ENCODE measurements at places on chromosomes 4 and X.

DNA sequence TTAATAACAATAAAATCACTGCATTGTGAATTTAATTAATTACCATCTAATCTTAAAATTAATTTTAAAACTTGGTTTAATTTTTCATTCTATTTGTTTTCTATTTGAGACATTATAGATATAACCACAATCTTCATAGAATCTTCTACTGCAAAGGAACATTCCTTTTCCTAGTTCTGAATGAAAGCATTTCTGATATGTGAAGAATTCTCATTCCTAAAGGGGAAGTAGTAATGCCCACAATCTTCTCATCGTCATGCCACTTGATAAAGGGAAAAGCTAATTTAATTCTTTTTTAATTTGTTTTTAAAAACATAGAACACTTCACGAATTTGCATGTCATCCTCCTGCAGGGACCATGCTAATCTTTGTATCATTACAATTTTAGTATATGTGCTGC is 23.7 kb downstream of the MGARP start:
- DNase-seq, result no peak

GRCh38 chr4:186936496-186937375 is 213.1 kb upstream of the FAT1 start:
- DNase-seq, result no peak

GRCh38 chr4:52197306-52197705 is 146.2 kb downstream of the SPATA18 start:
- DNase-seq, result no peak

DNA sequence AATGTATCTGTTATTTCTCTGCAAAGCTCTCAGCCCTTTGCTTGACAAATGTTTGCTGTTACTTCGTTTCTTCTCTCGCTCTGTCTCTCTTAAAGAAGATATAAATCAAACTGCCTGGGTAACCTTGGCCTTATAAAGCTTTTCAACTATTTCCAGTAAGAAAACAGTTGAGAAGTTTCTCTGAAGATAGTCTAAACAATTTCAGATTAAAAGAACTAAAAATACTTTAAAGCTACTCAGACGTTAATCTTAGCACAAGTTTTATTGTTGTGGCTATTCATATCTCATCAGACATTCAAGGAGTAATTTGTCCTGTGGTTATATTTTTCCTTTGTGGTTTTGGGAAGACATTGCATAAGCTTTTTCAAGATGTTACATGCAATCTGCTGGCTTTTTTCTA is 22.6 kb downstream of the HOPX start:
- no peak for DNase-seq

- no peak for DNase-seq
These were observed 406.2 kb downstream of the MAPK10 start for GRCh38 chr4:85953651-85954018.

GRCh38 chrX:107894038-107894437 is 68.4 kb downstream of the MID2 start:
- peak; percentile 21 for DNase-seq

GRCh38 chrX:129876771-129877305 is 29.1 kb upstream of the UTP14A start:
- no peak for DNase-seq

- peak; percentile 27 for DNase-seq
These were observed 17.1 kb upstream of the MAP7D3 start for GRCh38 chrX:136268051-136269048.

DNA sequence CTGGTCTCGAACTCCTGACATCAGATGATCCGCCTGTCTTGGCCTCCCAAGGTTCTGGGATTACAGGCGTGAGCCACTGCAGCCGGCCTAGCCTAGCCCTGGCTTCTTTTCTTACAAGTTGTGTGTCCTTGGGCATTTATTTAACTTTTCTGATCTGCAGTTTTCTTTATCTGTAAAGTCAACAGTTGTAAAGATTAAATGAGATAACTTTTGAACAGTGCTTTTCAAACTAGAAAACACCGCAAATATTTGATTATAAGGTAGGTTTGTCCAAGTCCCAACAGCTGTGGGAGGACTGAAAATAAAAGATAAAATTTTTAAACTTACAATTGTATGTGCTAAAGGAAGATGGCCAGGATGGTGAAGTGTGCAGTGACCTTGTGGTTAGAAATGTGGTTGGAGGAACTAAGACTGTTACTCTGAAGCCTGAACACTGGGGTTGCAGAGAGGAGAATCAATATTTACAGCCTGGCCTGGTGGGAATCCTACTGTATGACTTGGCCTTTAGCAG is 44.8 kb downstream of the GSX2 start:
- no peak for DNase-seq

- no peak for DNase-seq
These were observed 137.8 kb downstream of the SCFD2 start for GRCh38 chr4:53228036-53228435.

DNA sequence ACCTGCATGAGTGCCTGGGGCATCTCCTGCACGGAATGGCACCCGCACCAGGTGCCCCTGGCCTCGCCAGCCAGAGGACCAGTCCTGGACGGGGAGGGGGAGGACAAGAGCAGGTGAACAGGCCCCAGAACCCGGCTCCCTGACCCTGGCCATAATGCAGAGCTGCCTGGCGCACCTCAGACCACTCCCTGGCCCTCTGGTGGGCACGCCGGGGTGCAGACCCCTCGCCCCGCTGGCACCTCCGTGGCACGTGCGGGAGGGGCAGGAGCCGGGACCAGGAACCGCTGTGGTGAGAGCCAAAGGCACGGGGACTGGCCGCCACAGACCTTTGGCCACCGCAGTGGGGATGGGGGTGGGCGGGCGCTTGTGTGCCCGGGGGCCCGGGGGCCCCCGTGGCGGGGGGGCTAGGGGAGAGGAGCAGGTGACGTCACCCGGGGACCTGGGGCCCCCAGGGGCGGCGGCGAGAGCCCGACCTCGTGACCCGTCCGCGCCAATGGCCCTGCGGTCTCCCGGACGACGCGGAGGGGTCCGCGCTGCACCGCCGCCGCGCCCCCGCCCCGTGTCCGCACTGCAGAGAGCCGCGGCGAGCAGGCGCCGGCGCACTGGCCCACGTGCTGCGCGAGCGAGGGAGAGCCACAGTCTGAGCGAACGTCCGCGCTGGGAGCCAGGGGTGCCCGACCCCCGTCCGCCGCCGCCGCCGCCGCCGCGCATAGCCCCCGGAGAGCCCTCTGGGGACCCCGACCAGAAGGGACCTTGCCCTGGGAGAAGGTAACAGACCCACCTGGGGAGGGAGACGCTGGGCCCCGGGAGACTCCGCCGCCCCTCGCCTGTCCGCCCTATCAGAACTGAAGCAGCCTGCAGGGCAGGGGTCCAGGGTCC is at the start of gene PNMA3:
Gene PNMA3, plus strand, starts transcription at position 600 of the 879 bp plus-strand sequence. CDS start 586 bp downstream, outside the sequence.
- DNase-seq, result no peak

- DNase-seq, result no peak
These were observed 15.2 kb downstream of the PDLIM3 start for GRCh38 chr4:185520119-185520518.

GRCh38 chrX:80511969-80512760 is 91.9 kb downstream of the TENT5D start:
- DNase-seq, result no peak

GRCh38 chr4:13484749-13485221 is 645 bp upstream of the RAB28 start:
- peak; percentile 56 for DNase-seq

GRCh38 chr4:13903901-13904300 is 276.4 kb upstream of the BOD1L1 start:
- DNase-seq, result no peak

DNA sequence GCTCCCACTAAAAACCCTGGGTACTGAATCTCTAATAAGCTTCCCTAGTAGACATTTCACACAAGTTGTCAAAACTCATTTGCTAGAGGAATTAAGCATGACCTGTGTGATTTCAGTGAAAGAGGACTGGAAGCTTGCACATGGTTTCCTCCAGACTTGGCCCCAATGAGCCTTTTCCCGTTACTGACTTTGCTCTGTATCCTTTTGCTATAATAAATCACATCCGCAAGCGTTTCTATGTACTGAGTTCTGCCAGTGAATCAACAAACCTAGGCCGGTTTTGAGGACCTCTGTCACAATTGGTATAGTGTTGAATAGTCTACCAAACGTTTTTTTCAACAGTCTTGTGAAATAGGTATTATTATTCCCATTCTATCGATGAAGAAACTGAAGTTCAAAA is 8.2 kb downstream of the ATP11C start:
- DNase-seq, result no peak

DNA sequence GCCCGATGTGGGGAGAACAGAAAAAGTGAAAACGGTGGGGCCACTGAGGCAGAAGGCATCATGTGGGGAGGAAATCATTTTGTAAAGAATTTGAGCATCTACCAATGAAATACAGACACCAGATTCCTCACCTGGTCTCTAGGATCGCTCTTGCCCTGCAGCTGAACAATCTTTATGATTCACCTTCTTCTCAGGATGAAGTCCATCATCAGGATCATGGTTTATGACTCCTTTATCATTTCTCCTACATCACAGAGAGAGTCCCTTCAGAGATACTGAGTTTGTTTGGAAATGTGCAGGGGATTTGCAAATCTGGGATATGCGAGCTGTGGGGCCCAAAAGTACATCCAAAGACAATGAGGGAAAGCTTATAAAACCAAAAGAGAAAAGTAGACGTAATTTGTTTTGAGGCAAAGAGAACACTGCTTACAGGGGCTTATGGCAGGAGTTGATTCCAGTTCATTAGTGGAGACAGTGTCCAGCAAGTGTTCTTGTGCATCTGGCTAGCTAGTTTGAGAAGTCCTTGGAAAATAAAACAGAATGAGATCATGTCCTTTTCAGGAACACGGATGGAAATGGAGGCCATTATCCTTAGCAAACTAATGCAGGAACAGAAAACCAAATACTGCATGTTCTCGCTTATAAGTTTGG is 15.3 kb upstream of the ANXA5 start:
- DNase-seq, result no peak

DNA sequence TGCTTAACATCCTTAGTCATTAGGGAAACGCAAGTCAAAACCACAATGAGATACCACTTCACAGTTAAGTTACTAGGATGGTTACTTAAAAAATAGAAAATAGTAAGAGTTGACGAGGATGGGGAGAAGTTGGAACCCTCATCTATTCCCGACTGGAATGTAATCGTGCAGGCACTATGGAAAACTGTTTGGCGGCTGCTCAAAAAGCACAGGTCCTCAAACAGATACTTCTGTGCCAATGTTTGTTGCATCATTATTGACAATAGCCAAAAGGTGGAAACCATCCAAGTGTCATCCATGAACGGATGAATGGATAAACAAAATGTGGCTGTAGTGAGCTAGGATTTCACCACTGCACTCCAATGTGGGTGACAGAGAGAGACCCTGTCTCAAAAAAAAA is 11.7 kb downstream of the CTAG1B start:
- no peak for DNase-seq

DNA sequence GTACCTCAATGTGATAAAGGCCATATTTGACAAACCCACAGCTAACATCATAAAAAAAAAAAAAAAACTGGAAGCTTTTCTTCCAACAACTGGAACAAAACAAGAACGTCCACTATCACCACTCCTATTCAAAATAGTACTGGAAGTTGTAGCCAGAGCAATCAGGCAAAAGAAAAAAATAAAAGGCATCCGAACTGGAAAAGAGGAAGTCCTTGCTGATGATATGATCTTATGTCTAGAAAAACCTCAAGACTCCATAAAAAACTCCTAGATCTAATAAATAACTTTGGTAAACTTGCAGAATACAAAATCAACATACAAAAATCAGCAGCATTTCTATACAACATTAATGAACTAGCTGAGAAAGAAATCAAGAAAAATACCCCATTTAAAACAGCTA is 134.3 kb downstream of the TEX11 start:
- no peak for DNase-seq

DNA sequence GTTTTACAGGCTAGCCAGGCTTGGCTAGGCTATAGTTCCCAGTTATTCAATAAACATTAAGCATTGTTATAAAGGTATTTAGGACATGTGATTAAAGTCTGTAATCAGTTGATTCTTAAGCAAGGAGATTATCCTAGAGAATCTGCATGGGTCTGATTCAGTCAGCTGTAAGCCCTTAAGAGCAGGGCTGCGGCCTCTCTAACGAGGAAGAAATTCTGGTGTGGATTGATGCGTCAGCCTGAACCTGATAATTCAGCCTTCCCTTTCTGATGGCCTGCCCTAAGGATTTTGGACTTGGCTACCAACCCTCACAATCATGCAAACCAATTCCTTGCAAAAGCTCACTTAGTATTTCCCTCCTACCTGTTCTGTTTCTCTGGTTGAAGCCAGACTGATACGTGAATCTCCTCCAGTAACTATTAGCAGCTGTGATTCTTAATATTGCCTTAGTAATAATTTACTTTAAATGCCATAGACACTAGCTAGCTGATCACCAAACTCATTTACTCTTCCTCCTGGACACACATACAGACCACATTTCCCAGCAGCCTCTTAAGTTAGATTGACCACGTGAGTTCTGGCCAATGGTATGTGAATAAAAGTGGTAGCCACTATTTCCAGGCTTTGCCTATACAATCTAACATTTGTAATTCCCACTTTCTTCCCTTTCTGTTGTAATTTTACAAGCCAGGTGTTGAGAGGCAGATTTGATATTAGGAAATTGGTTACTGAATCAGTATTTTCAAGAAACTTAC is 678.0 kb upstream of the INTU start:
- DNase-seq, result no peak

DNA sequence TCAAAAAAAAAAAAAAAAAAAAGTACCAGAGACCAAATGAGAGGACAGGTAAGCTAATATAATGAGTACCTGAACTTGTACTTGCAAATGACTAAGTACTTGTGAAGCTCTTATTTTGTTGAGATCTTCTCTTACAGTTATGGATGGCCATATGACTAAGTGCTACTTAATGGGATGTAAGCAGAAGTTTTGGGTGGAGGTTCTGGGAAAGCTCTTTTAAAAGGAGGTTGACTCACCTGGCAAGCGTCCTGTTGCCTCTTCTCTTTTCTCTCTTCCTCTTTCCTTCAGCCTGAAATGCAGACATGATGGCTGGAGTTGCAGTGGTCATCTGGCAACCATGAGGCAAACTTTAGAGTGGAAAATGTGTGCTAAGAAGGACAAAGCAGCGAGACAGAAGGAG is 36.9 kb upstream of the MED14 start:
- no peak for DNase-seq

- DNase-seq, result no peak
These were observed 13.0 kb downstream of the PNMA6E start for GRCh38 chrX:153387987-153388721.

DNA sequence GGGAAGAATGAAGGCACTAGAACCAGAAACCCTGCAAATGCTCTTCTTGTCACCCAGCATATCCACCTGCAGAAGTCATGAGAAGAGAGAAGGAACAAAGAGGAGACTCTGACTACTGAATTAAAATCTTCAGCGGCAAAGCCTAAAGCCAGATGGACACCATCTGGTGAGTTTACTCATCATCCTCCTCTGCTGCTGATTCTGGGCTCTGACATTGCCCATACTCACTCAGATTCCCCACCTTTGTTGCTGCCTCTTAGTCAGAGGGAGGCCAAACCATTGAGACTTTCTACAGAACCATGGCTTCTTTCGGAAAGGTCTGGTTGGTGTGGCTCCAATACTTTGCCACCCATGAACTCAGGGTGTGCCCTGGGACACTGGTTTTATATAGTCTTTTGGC is 181.7 kb downstream of the AR start:
- no peak for DNase-seq

Measured in NCI-H146 (cell line).